ENCODE measurements at places on chromosomes 2 and 18.

DNA sequence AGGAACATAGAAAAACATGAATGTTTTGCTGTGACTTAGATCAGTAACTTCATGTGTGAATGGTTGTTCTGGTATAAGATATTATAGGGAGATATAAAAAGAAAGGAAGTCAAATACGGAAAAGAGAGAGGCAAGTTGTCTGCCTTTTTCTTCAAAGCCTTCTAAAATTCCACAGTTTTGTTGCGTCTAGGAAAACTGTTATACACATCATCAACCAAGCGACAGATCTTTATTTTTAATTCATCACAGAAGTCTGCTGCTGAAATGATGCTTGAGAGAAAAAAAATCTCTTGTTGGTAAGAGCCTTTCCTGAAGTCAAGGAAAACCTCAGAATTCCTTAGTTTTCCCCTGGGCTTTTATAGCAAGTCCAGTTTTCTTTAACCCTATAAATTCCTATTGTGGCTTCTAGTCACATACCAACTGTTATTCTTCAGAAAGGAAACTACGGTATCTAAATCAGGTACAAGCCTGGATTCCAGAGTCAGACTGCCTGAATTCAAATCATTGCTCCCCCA lies 36.3 kb upstream of the TANC1 start:
- no peak for DNase-seq

GRCh38 chr2:73020657-73021370 lies 50.7 kb downstream of the SFXN5 start:
- DNase-seq = no peak

DNA sequence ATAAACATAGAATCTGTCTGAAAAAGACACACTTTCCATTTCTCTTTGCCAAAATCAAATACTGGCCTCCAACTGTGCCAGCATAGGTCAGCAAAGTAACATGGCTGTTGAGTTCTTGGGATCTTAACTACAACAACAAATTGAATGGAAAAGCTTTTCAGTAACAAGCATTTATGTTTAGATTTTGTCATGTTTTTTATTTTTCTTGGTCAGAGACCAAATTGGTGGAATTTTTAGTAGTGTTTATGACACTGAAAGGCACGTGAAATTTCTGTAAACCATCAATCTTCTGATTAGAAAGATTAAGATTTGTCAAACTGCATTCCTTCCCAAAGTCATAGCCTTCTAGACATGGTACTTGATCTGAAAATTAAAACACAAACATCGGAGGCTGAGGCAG lies 77.6 kb downstream of the PDE1A start:
- no peak for DNase-seq

DNA sequence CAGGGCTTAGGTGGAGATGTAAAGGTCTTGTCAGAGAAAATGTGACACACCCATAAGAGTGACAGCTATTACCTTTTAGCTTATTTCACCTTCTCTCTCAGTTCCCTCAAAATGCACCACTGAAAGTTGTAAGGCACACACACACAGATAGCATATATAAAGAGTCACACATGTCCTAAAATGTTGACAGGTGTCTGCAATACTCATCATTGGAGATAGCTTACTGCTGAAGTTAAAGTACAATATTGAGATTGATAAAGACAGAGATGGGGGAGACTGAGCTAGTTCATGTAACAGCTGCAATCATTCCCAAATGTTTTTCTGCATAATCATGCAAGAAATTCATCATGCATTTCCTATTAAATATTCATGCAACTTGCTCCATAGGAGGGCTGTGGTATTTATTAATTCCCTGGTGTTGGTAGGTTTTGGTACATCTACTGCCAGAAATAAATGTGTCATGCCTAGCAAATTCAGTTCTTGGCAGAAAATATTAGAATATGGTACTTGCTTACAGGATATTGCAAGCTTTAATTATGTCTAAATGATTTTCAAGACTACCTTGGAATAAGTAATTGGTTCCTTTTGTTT lies 118.8 kb upstream of the RBMS1 start:
- DNase-seq = no peak

DNA sequence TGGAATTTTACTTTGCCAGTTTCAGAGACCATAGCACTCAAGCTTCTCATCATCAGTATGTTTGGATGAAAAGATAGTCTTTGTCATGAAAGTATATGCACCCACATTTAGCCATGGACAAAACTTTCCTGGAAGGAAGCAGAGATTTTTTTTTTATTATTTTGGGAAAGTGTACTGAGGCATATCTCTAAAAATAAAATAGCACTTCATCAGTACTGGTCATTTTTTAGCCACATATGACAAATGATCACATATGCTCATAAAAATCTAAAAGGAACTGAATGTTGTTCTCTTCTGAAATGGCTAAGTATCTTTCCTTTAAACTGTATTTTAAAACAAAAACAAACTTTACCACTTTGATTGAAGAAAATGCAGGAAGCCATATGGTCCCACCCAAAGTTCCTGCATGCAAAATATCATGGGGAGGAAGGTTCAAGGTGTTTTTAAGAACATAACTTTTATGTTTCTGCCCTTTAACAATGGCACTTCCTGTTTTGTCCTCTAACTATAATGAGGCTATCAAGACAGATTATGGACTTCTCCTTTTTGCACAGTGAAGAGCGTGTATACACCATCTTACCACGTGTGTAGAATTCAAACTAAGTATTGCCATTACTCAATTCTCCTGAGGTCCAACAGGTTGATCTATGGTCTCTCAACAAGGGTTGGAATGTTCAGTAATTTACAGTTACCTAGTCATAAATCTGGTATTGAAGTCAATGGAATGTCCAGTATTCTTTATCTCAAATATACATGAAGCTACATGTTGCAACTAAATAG lies 77.1 kb upstream of the SLC39A10 start:
- DNase-seq = no peak

Data from DMS79 treated with DMSO at 0.1 percent for 48 hours (cell line).